ENCODE measurements at places on chromosomes 1 and 21.

GRCh38 chr1:23864801-23865542 lies 3.1 kb downstream of the FUCA1 start:
- DNase-seq, result no peak

GRCh38 chr1:26307363-26307781 lies 936 bp upstream of the UBXN11 start:
- DNase-seq, result no peak

- DNase-seq, result no peak
Observed at GRCh38 chr1:160876311-160876710, 8.7 kb downstream of the ITLN1 start.

- no peak for DNase-seq
Observed at GRCh38 chr1:90919190-90919719, 102.6 kb downstream of the ZNF644 start.

GRCh38 chr1:38332649-38333310 lies 286.2 kb upstream of the POU3F1 start:
- no peak for DNase-seq

DNA sequence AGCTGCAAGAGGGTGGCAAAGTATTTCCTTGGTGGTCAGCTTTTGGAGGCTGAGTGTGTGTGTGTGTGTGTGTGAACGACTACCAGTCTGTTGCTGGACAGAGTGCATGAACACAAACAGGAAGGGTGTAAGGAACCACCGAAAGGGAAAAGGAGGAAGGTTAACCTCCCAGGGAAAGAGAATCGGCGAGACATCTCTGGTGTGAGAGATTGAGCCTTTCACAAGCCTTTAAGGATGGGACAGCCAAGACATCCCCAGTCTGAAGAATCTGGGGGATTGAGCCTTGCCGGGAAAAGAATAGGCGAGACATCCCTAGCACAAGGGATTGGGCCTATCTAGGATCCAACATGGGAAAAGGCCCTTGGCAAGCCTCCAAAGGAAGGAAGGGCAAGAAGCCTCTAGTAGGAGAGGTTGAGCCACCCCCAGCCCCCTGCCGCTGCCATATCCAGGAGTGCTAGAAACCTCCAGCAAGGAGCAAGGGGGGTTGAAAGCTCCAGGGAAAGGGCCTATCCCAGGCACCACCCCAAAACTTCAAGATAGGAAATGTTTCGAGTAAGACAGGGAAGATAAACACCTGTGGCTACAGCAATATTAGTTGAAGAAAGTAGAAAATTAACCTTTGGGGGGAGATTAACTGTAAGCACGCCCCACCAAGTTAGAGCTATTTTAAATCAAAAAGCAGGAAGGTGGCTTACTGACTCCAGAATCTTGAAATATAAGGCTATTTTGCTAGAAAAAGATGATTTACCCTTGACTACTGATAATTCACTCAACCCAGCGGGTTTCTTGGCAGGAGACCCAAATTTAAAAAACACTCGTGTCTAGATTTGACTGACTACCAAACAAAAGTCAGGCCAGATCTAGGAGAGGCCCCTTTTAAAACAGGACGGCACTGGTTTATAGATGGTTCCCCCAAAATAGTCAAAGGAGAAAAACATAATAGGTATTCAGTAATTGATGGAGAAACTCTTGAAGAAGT lies 3.2 kb downstream of the TEX50 start:
- DNase-seq, result no peak
